ENCODE measurements at places on chromosomes 2 and 18.
A peak's percentile ranks its signal among the peaks of the same experiment; 100 is the strongest.

- DNase-seq: no peak
Measured at GRCh38 chr2:67400560-67401485, 3.7 kb downstream of the ETAA1 start.

- DNase-seq: no peak
Measured at GRCh38 chr2:27854229-27854862, 35.8 kb downstream of the RBKS start.

- DNase-seq: peak; percentile 60
Measured at GRCh38 chr2:216404010-216404618, 8.2 kb upstream of the SMARCAL1 start.

DNA sequence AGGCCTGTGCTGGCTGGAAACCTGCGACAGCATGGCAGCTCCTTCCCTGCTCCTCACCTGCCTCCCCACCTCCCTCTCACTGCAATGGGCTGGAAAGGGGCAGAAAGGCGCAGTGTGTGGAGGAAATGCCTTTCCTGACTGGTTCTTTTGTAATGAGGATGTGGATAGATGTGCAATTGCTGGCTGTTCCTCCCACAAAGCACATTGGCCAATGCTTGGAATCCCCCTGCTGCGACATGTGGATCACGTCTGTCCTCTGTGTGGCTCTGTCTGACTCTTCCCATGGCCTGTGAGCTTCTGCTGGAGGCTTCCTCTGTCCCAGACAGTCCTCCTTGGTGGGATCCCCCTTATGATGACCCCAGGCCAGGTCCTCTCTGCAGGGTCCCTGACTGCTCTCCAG lies 172.5 kb downstream of the NCK2 start:
- DNase-seq: no peak

DNA sequence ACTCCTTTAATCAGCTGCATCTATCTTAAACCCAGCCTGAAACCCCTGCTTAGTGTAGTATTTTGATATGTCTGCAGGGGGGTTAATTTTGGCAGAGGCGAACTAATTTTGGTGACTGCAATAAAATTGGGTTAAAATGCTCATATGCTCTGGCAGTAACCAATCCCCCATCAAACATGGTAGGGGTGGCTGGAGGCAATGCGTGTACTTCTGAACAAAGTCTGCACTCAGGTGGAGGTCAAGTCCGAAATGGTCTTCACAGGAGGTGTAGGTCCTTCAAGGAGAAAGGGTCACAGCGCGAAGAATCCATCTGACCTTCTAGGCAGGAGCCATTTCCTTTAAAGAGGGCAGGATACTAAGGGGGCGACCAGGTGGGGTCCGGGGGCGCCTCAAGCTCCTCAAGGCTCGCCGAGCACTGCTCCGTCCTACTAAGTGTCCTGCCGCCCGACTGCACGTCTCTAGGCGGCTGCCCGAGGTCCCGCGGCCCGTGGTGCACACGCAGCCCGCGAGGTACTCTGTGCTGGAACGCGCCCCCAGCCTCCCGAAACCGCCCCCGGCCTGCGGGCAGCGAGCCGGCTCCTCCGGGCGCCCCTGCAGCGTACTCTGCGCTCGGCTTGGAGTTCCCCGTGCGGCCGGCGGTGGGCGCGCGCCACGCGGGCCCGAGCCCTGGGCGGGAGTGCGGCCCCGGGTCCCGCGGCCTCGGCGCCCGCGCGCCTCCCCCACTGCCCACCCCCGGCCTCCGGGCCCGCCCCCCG lies 1.7 kb upstream of the LDLRAD4 start:
- DNase-seq: peak; percentile 49

- no peak for DNase-seq
Measured at GRCh38 chr2:18373664-18374063, 186.8 kb downstream of the RDH14 start.

DNA sequence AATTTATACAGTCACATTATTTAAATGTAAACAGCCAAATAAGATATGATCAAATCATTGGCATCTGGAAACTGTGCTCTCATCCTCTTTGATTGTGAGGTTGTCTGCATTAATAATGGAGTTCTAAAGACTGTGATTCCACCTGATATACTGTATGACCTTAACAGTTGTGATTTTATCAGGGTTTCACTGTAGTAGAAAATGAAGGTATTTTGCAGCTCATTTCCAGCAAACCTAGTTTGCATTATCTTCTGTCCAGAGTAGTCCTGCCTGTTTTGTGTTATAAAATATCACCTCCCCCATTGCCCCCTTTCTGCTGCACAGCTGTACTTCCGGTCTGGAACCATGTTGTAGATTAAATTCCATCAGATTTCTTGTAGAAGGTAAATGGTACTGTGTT lies 731.6 kb upstream of the FANCL start:
- DNase-seq: no peak

- no peak for DNase-seq
Measured at GRCh38 chr2:200086911-200087310, 131.5 kb downstream of the MAIP1 start.

- DNase-seq: no peak
Measured at GRCh38 chr2:37857575-37858399, 67.3 kb upstream of the RMDN2 start.

GRCh38 chr2:186570604-186571003 lies 19.3 kb upstream of the ITGAV start:
- no peak for DNase-seq

All from CD4-positive, alpha-beta T cell treated with Interleukin-17A for 1 hour (primary cell).